Smooth muscle cell of trachea (primary cell): ENCODE measurements at places on chromosomes 4 and X. TPM values are rescaled to one million over a fixed set of nuclear protein-coding genes. Genes with fewer than 3 reads are reported as not detected.

RNF150 gene
- 0.58 and 0.99 TPM in 2 replicates for total RNA-seq

APEX2 gene
- total RNA-seq: 7.9 and 8.4 TPM in 2 replicates

RHOH gene
- total RNA-seq: not detected in 2 replicates

GAB1 gene
- 12.1 and 12.5 TPM in 2 replicates for total RNA-seq

HDAC8 gene
- 25.5 and 29.7 TPM in 2 replicates for total RNA-seq

MAPK10 gene
- total RNA-seq: 35.8 and 42.0 TPM in 2 replicates

MSX1 gene
- 14.4 and 17.2 TPM in 2 replicates for total RNA-seq

JADE3 gene
- 4.4 and 4.5 TPM in 2 replicates for total RNA-seq

DSPP gene
- not detected in 2 replicates for total RNA-seq

MAGEB16 gene
- not detected in 2 replicates for total RNA-seq

TRPC5OS gene
- total RNA-seq: under 0.01 TPM in 1 of 2 replicates, not detected in the other

CPEB2 gene
- total RNA-seq: 15.1 and 19.8 TPM in 2 replicates

RTL3 gene
- under 0.01 and 0.29 TPM in 2 replicates for total RNA-seq

GAGE13 gene
- total RNA-seq: not detected in 2 replicates

F8A2 gene
- total RNA-seq: 1.7 TPM in 1 of 2 replicates, not detected in the other

ELF4 gene
- 9.7 and 14.1 TPM in 2 replicates for total RNA-seq

FAAH2 gene
- total RNA-seq: under 0.01 and 0.15 TPM in 2 replicates

ZNF518B gene
- total RNA-seq: 26.1 and 35.3 TPM in 2 replicates

NEXMIF gene
- total RNA-seq: under 0.01 TPM in 1 of 2 replicates, not detected in the other

NALF2 gene
- total RNA-seq: not detected in 2 replicates

ABLIM2 gene
- total RNA-seq: under 0.01 TPM in 1 of 2 replicates, not detected in the other

ZFX gene
- total RNA-seq: 41.0 and 45.0 TPM in 2 replicates

CXCL13 gene
- total RNA-seq: not detected in 2 replicates

UGT2B10 gene
- not detected in 2 replicates for total RNA-seq

MCUB gene
- total RNA-seq: 21.2 and 40.9 TPM in 2 replicates

CNKSR2 gene
- 0.44 and 0.66 TPM in 2 replicates for total RNA-seq

ZFP42 gene
- total RNA-seq: 0.15 and 0.33 TPM in 2 replicates

DUSP9 gene
- under 0.01 TPM in 1 of 2 replicates, not detected in the other for total RNA-seq

FRG2 gene
- total RNA-seq: not detected in 2 replicates

MAGEA9B gene
- not detected in 2 replicates for total RNA-seq

GLRA3 gene
- under 0.01 TPM in 1 of 2 replicates, not detected in the other for total RNA-seq

OTOP1 gene
- total RNA-seq: not detected in 2 replicates

LDB2 gene
- total RNA-seq: 105 and 177 TPM in 2 replicates

ELOVL6 gene
- 7.4 and 33.5 TPM in 2 replicates for total RNA-seq
